Activated CD4-positive, alpha-beta memory T cell treated with anti-CD3 and anti-CD28 coated beads, Interleukin-2, amount 10 ng/mL, durations not matched to agents 7 days and 5 days (primary cell): ENCODE measurements at places on chromosomes 3 and 15. TPM values are rescaled to one million over a fixed set of nuclear protein-coding genes. Genes with fewer than 3 reads are reported as not detected.

Gene MUSTN1
- 4.4 TPM for total RNA-seq

Gene C2CD4A
- 0.23 TPM for total RNA-seq

DNA sequence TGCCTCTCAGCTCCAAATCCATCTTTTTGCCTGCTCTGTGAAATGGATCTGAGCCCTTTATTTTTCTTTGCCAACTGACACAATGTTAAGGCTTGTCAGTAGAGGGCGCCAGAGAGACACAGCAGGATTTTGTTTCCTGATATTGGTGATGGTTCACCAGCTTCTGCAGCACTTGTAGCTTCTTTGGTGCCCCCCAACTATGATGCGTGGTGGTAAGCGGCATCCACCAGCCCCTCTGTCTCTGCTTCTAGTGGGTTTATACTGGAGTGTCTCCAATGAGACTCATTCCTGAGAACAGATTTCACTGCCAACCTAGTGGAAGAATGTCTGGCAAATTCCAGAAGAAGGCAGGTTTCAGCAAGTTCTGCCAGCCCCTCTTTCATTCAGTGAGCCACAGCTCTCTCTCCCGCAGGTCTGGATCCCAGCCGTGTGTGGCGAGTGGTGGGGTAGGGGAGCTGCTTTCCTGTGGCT, 471.9 kb upstream of the FRG2C start:
- H3K27me3 ChIP-seq: no peaks in the 10 kb centered on the region
- DNase-seq: peak; percentile 58
- H3K36me3 ChIP-seq: no peaks in the 10 kb centered on the region
- H3K4me1 ChIP-seq: no peaks in the 10 kb centered on the region
- H3K4me3 ChIP-seq: no peak overlapping the region
- no peak overlapping the region for H3K27ac ChIP-seq

- no peaks in the 10 kb centered on the region for H3K27me3 ChIP-seq
- no peak for DNase-seq
- H3K4me3 ChIP-seq: no peak overlapping the region
- no peaks in the 10 kb centered on the region for H3K4me1 ChIP-seq
- no peaks in the 10 kb centered on the region for H3K36me3 ChIP-seq
- H3K27ac ChIP-seq: no peak overlapping the region
Observed at GRCh38 chr3:137347817-137348368, 390.1 kb downstream of the IL20RB start.

DNA sequence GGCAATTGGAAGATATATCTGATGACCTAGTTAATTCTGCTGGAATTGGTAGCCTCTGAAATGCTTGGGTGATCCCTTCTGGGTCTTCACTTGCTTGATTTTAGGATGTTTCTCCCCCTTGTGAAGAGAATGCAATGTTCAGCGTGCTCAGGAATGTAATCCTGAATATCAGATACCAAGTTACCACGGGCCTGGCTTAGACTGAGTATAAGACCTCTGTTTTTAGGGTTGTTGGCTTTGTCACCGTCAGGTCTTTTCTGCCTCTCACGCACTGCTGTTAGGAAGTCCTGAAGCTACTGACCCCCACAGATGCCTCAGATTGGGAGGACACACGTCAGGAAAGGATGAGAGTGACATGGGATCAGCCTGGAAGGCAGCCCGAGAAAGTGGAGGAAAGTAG, 198.5 kb downstream of the CDIN1 start:
- no peak overlapping the region for H3K4me3 ChIP-seq
- DNase-seq: no peak
- H3K36me3 ChIP-seq: no peaks in the 10 kb centered on the region
- no peaks in the 10 kb centered on the region for H3K27me3 ChIP-seq
- H3K27ac ChIP-seq: no peak overlapping the region
- H3K4me1 ChIP-seq: no peaks in the 10 kb centered on the region

DNA sequence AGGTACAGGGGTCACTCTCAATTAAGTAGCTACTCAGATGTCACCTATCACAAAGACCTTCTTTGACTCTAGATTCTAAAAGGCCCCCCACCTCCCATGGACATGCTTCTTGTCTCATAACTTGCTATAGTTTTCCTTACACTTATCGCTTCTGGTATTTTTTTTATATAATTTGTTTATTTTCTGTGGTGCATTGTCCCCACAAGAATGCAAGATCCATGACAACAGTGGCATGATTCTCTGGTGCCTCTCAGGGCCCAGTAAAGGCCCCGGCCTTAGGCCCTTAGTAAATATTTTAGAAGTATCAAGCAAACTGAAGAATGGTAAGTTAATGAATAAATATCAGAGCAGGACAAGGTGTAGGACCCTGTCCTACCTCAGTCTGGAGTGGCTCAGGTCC, 248.6 kb downstream of the CBLB start:
- H3K4me1 ChIP-seq: no peaks in the 10 kb centered on the region
- no peak overlapping the region for H3K4me3 ChIP-seq
- no peak overlapping the region for H3K27ac ChIP-seq
- H3K36me3 ChIP-seq: no peaks in the 10 kb centered on the region
- no peaks in the 10 kb centered on the region for H3K27me3 ChIP-seq

GRCh38 chr15:80736560-80736959, 41.5 kb downstream of the ABHD17C start:
- no peak overlapping the region for H3K27ac ChIP-seq
- no peaks in the 10 kb centered on the region for H3K36me3 ChIP-seq
- no peaks in the 10 kb centered on the region for H3K27me3 ChIP-seq
- H3K4me1 ChIP-seq: no peaks in the 10 kb centered on the region

DNA sequence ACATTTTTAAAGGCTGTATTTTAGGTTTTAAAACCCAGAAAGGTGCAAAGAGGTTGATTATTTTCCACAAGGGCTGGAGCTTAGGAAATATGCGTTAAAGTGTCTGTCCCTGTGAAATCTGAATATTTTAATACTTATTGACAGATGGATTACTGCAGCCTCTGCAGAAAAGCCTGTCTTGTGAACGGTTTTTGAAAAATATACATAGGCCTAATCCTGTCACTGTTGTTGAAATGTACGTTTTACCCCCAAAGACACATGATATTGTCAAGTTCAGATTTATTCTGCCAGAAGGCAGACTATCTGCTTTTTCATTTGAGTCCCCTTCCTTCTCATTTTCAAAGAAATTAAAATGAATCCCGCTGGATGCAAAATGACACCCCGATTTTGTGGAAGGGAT, 2.2 kb upstream of the BCL6 start:
- peaks cover 24% of the 10 kb centered on the region for H3K36me3 ChIP-seq
- H3K27me3 ChIP-seq: no peaks in the 10 kb centered on the region
- H3K4me3 ChIP-seq: peak overlapping the region; percentile 89
- no peak for DNase-seq
- H3K27ac ChIP-seq: peak overlapping the region; percentile 99

DNA sequence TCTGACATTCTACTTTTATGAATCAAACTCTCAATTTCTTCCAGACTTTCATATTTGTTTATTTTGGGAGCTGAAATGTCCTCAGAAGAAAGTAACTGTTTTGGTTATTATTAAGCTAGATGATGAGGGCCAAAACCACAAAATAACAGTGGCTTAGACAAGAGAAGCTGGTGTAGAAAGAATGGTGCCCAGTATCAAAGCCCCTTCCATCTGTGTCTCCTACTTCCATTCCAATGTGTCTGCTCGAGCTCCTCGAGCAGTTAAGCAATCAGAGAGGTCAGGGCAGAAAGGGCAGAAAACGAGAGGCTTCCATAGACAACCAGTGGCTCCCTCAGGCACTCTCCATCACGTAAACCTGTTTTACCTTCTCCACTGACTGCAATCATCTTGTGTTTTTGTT, 59.7 kb upstream of the MAGI1 start:
- no peak overlapping the region for H3K4me3 ChIP-seq
- no peaks in the 10 kb centered on the region for H3K4me1 ChIP-seq
- H3K36me3 ChIP-seq: no peaks in the 10 kb centered on the region
- no peak overlapping the region for H3K27ac ChIP-seq

Gene ZNF501
- 2.5 TPM for total RNA-seq

DNA sequence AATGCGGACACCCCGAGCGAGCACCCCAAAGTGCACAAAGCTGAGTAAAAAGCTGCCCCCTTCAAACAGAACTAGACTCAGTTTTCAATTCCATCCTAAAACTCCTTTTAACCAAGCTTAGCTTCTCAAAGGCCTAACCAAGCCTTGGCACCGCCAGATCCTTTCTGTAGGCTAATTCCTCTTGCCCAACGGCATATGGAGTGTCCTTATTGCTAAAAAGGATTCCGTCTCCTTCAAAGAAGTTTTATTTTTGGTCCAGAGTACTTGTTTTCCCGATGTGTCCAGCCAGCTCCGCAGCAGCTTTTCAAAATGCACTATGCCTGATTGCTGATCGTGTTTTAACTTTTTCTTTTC, 5.3 kb downstream of the BHLHE40 start:
- peaks cover 66% of the 10 kb centered on the region for H3K4me1 ChIP-seq
- peaks cover 72% of the 10 kb centered on the region for H3K36me3 ChIP-seq
- H3K27me3 ChIP-seq: no peaks in the 10 kb centered on the region

DNA sequence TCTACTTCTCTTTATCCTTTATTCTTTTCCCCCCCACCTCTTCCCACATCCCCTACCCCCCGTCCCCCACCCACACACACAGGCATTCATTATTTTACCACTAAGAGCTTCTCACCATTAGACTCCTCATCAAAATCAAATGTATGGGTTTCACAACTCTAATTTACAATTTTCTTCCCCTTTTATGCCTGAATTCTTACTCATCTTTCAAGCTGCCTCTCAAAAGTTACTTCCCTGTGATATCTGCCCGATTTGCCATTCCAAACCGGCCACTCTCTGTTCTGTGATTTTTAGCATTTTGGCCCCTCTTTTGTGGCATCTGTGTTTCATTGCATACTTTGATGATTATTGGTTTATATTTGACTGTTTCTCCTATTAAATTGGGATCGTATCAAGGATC, 42.2 kb downstream of the SLC9A9 start:
- no peak overlapping the region for H3K4me3 ChIP-seq
- no peaks in the 10 kb centered on the region for H3K27me3 ChIP-seq
- peaks cover 11% of the 10 kb centered on the region for H3K4me1 ChIP-seq
- no peak overlapping the region for H3K27ac ChIP-seq
- DNase-seq: no peak

GRCh38 chr3:143597774-143598652, 250.3 kb downstream of the SLC9A9 start:
- no peak for DNase-seq
- no peak overlapping the region for H3K4me3 ChIP-seq
- no peaks in the 10 kb centered on the region for H3K4me1 ChIP-seq

DNA sequence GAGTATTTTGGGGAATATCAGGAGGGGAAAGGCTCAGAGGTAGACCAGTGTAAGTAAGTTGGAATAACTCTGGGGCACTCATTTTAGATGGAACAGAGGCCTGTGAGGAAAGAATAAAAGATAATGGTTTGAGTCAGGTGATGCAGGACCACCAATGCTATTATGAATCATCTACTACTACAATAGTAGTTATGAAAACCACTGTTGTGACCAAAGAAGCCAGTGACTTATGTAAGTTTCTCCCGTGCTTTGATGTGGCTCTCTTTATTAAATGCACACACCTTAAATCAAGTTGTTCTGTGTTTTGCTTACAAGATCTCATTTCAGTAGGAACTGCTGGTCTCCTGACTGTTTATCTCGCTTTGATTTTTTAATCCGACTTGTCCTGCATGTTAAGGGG, 13.1 kb upstream of the GUCA1C start:
- no peak overlapping the region for H3K27ac ChIP-seq
- H3K4me1 ChIP-seq: peaks cover 2% of the 10 kb centered on the region
- no peaks in the 10 kb centered on the region for H3K36me3 ChIP-seq
- peaks cover 2% of the 10 kb centered on the region for H3K27me3 ChIP-seq

DNA sequence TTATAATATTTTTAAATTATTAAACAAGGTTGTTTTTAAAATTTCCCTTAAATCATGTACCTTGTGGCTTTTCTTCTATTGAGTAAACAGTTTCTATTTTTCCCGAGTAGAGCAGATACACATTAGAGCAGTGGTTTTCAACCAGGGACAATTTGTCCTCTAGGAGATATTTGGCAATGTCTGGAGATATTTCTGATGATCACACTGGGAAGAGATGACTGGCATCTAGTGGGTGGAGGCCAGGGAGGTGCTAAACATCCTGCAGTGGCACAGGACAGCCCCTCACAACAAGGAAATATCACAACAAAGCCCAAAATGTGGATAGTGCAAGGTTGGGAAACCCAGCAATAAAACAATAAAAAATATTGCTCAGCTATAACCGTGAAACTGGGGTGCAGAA, 113.0 kb upstream of the PTPRG start:
- H3K36me3 ChIP-seq: no peaks in the 10 kb centered on the region
- no peak overlapping the region for H3K27ac ChIP-seq
- H3K4me1 ChIP-seq: no peaks in the 10 kb centered on the region
- DNase-seq: no peak
- H3K27me3 ChIP-seq: no peaks in the 10 kb centered on the region

Gene MLF1
- 1.5 TPM for total RNA-seq

- no peak for DNase-seq
- H3K4me3 ChIP-seq: no peak overlapping the region
- no peak overlapping the region for H3K27ac ChIP-seq
- H3K27me3 ChIP-seq: peaks cover 14% of the 10 kb centered on the region
Observed at GRCh38 chr15:42083916-42084315, 10.4 kb downstream of the PLA2G4D start.

Gene XYLB
- 3.2 TPM for total RNA-seq

Gene ITIH1
- total RNA-seq: not detected

Gene ALDH1A2
- total RNA-seq: 0.63 TPM

Gene OIP5
- total RNA-seq: 15.4 TPM

- DNase-seq: no peak
- no peaks in the 10 kb centered on the region for H3K36me3 ChIP-seq
- H3K4me3 ChIP-seq: no peak overlapping the region
Observed at GRCh38 chr3:64548200-64548889, 139.5 kb downstream of the ADAMTS9 start.

Gene GCSAM
- total RNA-seq: 19.6 TPM

DNA sequence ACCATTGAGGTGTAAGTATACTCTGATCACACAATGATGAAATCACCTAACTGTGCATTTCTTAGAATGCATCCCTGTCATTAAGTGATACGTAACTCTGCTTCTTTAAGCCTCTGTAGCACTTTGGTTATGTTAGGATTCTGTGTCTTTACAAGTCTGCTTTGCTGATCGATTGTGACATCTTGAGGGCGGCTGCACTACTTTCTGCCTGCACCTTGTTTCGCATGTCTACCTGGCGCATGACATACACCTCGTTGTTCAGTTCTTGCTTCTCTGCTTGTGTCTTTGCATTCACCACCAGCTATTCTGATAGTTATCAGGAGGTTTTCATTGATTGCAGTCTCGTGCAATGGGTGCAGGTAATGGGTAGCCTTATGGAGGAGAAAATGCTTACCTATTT, 32.7 kb downstream of the IGF1R start:
- no peaks in the 10 kb centered on the region for H3K36me3 ChIP-seq
- no peak overlapping the region for H3K27ac ChIP-seq
- no peak for DNase-seq
- no peaks in the 10 kb centered on the region for H3K4me1 ChIP-seq
